ENCODE measurements at places on chromosomes 16 and 17. TPM values are rescaled to one million over a fixed set of nuclear protein-coding genes. Genes with fewer than 3 reads are reported as not detected.

DNA sequence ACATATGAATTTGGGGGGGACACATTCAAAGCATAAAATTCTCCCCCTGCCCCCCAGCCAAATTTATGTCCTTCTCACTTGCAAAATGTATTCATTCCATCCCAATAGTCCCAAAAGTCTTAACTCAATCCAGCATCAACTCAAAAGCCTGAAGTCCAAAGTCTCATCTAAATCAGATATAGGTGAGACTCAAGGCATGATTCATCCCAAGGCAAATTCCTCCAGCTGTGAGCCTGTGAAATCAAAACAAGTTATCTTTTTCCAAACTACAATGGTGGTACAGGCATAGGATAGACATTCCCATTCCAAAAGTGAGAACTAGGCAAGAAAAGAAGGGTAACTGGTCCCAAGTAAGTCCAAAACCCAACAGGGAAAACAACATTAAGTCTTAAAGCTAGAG is 5.9 kb upstream of the GOSR2 start:
- H3K36me3 ChIP-seq: no peaks in the 10 kb centered on the region
- no peak for DNase-seq
- no peak overlapping the region for H3K27ac ChIP-seq
- no peaks in the 10 kb centered on the region for H3K4me1 ChIP-seq
- H3K4me3 ChIP-seq: no peak overlapping the region
- peaks cover 47% of the 10 kb centered on the region for H3K27me3 ChIP-seq

DNA sequence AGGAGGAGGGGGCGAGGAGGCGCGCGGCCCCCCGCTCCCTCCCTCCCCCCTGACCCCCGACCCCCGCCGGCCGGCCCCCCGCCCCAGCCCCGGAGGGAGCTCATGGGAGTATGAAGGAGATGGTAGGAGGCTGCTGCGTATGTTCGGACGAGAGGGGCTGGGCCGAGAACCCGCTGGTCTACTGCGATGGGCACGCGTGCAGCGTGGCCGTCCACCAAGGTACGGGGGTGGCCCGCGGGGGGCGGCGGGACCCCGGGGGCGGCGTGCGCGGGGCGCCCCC is 390 bp downstream of the MLLT6 start:
- peaks cover 88% of the 10 kb centered on the region for H3K36me3 ChIP-seq
- H3K4me3 ChIP-seq: peak overlapping the region; percentile 85
- peaks cover 42% of the 10 kb centered on the region for H3K4me1 ChIP-seq
- peaks cover 3% of the 10 kb centered on the region for H3K27me3 ChIP-seq
- H3K27ac ChIP-seq: peak overlapping the region; percentile 90

The OSGIN1 gene
- total RNA-seq: 15.6 TPM

DNA sequence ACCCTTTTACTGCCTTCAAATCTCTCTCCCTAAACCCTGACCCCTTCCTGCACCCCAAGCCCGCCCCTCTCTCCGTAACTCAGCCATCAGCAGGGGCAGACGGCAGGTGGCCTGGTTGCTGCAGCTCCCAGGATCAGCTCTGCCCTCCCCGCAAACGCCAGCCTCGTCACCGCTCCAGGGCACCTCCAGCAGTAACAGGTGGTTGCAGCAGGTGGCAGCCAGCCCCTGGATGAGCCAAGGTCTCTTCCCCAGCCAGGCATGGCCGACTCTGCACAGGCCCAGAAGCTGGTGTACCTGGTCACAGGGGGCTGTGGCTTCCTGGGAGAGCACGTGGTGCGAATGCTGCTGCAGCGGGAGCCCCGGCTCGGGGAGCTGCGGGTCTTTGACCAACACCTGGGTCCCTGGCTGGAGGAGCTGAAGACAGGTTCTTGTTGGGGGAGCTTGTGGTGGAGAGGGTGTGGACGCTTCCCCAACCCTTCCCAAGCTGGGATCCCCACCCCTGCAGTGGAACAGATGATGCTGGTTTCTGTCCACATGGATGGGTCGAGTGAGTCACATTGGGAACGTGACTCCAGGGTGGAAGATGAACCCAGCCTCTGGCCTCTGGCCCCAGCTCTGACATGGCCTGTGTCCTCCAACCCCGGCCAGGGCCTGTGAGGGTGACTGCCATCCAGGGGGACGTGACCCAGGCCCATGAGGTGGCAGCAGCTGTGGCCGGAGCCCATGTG is 558 bp downstream of the HSD3B7 start:
- peak; percentile 91 for DNase-seq
- no peaks in the 10 kb centered on the region for H3K27me3 ChIP-seq
- peaks cover 50% of the 10 kb centered on the region for H3K36me3 ChIP-seq
- H3K4me1 ChIP-seq: no peaks in the 10 kb centered on the region

- H3K4me3 ChIP-seq: no peak overlapping the region
- DNase-seq: no peak
- H3K27me3 ChIP-seq: no peaks in the 10 kb centered on the region
- no peaks in the 10 kb centered on the region for H3K4me1 ChIP-seq
Measured at GRCh38 chr17:63262751-63263476, 183.2 kb downstream of the CYB561 start.

- no peak overlapping the region for H3K4me3 ChIP-seq
- no peak overlapping the region for H3K27ac ChIP-seq
- no peaks in the 10 kb centered on the region for H3K36me3 ChIP-seq
Measured at GRCh38 chr17:55295411-55296170, 30.8 kb downstream of the HLF start.

DNA sequence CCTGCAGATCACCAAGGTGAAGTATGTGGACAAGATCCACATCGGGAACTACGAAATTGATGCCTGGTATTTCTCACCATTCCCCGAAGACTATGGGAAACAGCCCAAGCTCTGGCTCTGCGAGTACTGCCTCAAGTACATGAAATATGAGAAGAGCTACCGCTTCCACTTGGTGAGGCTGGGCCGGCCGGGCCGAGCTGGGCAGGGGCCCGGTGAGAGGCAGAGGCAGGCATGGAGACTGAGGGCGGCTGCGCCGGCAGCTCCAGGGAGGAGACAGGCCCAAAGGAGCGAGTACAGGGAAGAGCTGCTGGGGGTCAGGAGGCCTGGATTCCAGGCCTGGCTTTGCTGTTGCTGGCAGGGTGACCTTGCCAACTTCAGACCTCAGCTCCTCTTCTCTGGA is 8.3 kb downstream of the PRSS8 start:
- H3K36me3 ChIP-seq: peaks cover 66% of the 10 kb centered on the region
- H3K4me1 ChIP-seq: peaks cover 50% of the 10 kb centered on the region
- H3K27ac ChIP-seq: peak overlapping the region; percentile 25

The OTOP3 gene
- not detected for total RNA-seq

GRCh38 chr17:39729280-39729851 is 966 bp downstream of the MIEN1 start:
- no peaks in the 10 kb centered on the region for H3K27me3 ChIP-seq
- H3K36me3 ChIP-seq: peaks cover 86% of the 10 kb centered on the region
- DNase-seq: no peak
- peak overlapping the region; percentile 79 for H3K4me3 ChIP-seq

GRCh38 chr17:19747829-19748806 is at the start of gene ALDH3A1:
Gene ALDH3A1 (minus strand): TSS chr17:19748298. CDS start chr17:19745129, 3,169 bp downstream.
- no peaks in the 10 kb centered on the region for H3K27me3 ChIP-seq
- DNase-seq: no peak
- peak within 1 kb of the TSS; percentile 26 for H3K4me3 ChIP-seq

- H3K27me3 ChIP-seq: peaks cover 45% of the 10 kb centered on the region
- H3K4me3 ChIP-seq: no peak overlapping the region
- DNase-seq: no peak
Measured at GRCh38 chr16:30621765-30622164, 11.6 kb upstream of the ZNF689 start.

DNA sequence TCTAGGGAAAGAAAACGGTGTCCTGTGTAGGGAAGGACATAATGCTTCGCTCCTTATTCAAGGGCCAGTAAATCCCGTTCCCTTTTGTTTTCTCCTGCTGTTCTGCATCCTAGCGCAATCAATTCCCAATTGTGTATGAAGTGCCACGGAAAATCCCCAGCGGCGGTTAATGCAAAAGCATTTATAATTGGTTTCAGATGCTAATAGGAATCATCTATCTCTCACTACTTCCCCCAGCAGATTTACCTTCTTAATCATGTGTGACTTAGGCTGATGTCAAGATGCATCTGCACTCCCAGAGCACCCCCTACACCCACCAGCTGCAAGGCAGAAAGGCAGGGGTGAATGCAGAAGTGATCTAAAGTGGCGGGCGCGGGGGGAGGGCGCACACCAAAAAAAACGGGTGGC is 32.7 kb upstream of the SSTR2 start:
- no peak overlapping the region for H3K27ac ChIP-seq
- no peaks in the 10 kb centered on the region for H3K36me3 ChIP-seq
- H3K27me3 ChIP-seq: no peaks in the 10 kb centered on the region
- no peak overlapping the region for H3K4me3 ChIP-seq
- DNase-seq: no peak

- no peak for DNase-seq
- H3K36me3 ChIP-seq: peaks cover 24% of the 10 kb centered on the region
- no peaks in the 10 kb centered on the region for H3K4me1 ChIP-seq
- no peaks in the 10 kb centered on the region for H3K27me3 ChIP-seq
Measured at GRCh38 chr16:89958596-89958995, 10.0 kb downstream of the DEF8 start.

The MYH1 gene
- not detected for total RNA-seq

- no peaks in the 10 kb centered on the region for H3K36me3 ChIP-seq
- H3K4me1 ChIP-seq: no peaks in the 10 kb centered on the region
- no peak for DNase-seq
- no peak overlapping the region for H3K4me3 ChIP-seq
- H3K27me3 ChIP-seq: no peaks in the 10 kb centered on the region
Measured at GRCh38 chr16:7492122-7492521, 159.5 kb downstream of the RBFOX1 start.

- no peak overlapping the region for H3K4me3 ChIP-seq
- no peak for DNase-seq
- H3K27me3 ChIP-seq: peaks cover 99% of the 10 kb centered on the region
- H3K27ac ChIP-seq: no peak overlapping the region
Measured at GRCh38 chr16:73347500-73348375, 299.8 kb upstream of the ZFHX3 start.

DNA sequence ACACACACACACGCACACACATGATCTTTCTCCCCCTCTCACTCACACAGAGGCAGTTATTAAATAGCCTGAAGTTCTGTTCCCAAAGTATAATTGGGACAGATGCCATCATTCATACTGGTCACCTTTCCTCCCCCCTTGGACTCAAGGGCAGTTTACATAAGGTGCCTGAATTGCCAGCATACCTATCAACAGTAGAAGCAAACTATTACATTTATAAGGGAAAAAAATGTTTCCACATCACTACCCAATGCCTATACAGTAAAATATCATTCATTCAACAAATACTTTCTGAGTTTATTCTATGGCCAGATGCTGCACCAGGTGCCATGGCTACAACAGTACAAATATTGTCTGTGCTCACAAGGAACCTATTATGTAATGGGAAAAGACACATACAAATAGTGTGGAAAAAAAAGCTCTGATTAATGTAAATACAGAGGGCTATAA is 6.3 kb downstream of the CNTD1 start:
- no peak overlapping the region for H3K27ac ChIP-seq
- no peaks in the 10 kb centered on the region for H3K4me1 ChIP-seq
- H3K27me3 ChIP-seq: peaks cover 13% of the 10 kb centered on the region
- no peaks in the 10 kb centered on the region for H3K36me3 ChIP-seq

- no peak for DNase-seq
- H3K4me3 ChIP-seq: no peak overlapping the region
- H3K27me3 ChIP-seq: peaks cover 53% of the 10 kb centered on the region
Measured at GRCh38 chr16:85879975-85880831, 18.8 kb upstream of the IRF8 start.

GRCh38 chr17:38461683-38462082 is 33.4 kb downstream of the ARHGAP23 start:
- no peaks in the 10 kb centered on the region for H3K27me3 ChIP-seq
- peaks cover 16% of the 10 kb centered on the region for H3K36me3 ChIP-seq
- no peak overlapping the region for H3K4me3 ChIP-seq
- DNase-seq: no peak
- peaks cover 18% of the 10 kb centered on the region for H3K4me1 ChIP-seq

The ZPBP2 gene
- not detected for total RNA-seq

DNA sequence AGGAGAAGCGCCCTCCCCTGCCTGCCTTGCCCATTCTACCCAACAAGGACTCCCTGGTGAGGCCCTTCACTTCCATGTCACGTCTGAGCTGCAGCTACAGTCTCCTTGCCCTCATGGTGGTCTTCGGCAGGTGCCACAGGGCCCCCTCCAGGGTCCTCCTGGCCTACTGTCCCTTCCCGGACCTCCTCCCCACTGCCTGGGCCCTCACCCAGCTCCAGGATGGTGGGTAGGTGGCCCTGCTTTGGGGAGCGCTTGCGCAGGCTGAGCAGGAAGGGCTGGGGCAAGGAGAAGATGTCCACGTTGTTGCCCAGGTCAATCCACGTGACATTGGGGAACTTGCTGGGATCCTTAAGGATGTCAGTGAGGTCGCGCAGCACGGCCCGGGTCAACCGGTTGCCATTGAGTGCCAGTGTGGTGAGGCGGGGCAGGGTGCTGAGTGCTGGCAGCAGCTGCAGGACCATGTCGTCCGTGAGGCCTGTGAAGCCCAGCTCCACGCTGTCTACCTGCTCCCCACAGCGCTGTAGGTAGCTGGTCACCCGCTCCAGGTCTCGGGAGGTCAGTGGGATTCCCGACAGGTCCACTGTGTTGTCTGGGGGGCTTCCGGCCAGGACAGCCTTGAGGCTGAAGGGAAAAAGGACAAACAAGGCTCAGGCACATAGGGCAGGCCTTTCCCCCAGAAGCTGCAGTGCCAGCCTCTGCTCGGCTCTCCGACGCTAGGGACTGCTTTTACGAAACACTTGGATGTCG is 28.3 kb downstream of the TRPV2 start:
- no peak overlapping the region for H3K4me3 ChIP-seq
- DNase-seq: no peak

DNA sequence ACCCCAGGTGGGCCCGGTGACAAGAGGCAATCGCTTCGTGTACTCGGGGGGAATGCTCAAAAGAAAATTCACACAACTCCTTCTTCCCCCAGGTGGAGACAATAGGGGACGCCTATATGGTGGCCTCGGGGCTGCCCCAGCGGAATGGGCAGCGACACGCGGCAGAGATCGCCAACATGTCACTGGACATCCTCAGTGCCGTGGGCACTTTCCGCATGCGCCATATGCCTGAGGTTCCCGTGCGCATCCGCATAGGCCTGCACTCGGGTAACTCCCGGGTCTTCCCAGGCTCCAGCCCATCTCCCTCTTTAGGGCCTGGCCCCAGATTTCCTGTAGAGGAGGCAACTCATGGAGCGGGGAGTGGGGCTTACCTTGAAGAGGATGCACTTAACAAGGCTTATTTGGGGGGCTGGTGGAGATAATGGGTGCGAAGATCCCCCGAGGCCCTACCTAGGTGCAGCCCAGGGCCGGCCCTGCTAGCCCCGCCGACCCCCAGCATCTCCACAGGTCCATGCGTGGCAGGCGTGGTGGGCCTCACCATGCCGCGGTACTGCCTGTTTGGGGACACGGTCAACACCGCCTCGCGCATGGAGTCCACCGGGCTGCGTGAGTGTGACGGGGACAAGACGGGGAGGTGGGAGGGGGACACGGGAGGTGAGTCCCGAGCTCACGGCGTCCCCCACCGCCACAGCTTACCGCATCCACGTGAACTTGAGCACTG is 13.0 kb downstream of the GUCY2D start:
- no peak overlapping the region for H3K27ac ChIP-seq
- H3K4me1 ChIP-seq: peaks cover 8% of the 10 kb centered on the region

The CDRT15L2 gene
- not detected for total RNA-seq

All from Calu3 (cell line).